ENCODE measurements at places on chromosomes 6 and 20.

GRCh38 chr6:52108128-52108527 lies 20.7 kb upstream of the PKHD1 start:
- DNase-seq: no peak

DNA sequence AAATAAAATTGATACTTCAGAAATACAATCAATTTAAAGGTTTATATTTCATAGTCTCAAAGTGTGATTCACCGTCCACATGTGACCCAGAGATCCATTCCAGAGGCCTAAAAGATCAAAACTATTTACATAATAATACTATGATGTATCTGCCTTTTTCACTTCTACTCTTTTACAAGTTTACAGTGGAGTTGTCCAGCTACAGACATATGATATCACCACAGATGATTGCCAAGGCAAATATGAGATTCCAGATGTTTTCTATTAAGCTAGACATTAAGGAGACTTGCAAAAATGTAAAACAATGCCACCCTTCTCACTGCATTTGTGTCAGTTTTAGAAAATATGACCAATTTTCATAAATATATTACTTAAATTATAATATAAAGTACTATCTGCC lies 443.7 kb downstream of the GJA1 start:
- DNase-seq: no peak

GRCh38 chr6:114390176-114390575 lies 47.4 kb upstream of the HS3ST5 start:
- DNase-seq: no peak

GRCh38 chr6:158060455-158061360 lies 79.0 kb downstream of the SYNJ2 start:
- no peak for DNase-seq

GRCh38 chr20:43955062-43955749 lies 40.6 kb downstream of the TOX2 start:
- no peak for DNase-seq

DNA sequence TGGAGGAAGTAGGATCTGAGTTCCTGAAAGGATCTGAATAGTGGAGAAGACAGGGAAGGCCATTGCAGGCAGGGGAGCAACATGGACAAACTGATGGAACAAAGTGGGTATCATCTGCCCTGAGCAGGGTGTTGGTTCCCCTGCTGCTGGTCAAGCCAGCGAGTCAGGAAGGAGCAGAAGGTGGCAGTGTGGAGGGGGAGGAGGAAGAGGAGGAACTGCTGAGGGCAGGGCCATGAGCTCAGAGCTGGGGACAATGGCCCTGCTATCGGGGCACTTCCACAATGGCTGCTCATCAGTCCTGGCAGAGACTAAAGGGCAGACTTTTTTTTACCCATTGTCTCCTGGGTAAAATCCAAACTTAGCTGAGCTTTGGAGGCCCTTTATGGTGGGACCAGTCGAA lies 13.6 kb downstream of the CNBD2 start:
- DNase-seq: no peak

DNA sequence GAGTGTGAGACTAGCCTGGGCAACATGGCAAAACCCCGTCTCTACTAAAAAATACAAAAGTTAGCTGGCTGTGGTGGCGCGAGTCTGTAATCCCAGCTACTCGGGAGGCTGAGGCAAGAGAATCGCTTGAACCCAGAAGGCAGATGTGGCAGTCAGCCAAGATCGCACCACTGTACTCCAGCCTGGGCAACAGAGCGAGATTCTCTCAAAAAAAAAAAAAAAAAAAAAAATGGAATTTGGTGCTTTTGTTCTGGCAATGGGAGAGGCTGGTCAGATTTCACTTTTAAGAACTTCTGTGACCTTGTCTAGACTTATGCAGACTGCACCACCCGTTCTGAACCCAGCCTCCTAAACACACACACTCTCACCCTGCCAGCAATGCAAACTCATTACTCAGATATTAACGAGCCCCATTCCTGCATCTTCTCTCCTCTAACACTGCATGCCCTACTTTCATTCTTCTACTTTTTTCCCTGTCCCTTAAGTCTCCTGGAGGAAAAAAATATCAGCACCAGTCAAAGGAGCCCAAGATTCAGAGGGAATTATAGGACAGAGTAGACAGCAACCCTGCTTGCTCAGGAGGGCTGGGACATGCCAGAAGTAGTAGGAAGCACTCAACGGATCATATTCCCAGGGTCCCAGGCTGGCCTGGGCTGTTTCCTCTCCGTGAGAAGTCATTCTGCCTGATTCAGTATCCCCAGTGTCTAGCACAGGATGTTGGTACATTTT lies 4.4 kb downstream of the MOCS1 start:
- no peak for DNase-seq

GRCh38 chr6:111792914-111793700 lies 80.1 kb downstream of the FYN start:
- DNase-seq: no peak

GRCh38 chr20:9627219-9627618 lies 112.8 kb downstream of the LAMP5 start:
- DNase-seq: no peak

- DNase-seq: no peak
Observed at GRCh38 chr6:34489207-34489805, 23.4 kb downstream of the PACSIN1 start.

DNA sequence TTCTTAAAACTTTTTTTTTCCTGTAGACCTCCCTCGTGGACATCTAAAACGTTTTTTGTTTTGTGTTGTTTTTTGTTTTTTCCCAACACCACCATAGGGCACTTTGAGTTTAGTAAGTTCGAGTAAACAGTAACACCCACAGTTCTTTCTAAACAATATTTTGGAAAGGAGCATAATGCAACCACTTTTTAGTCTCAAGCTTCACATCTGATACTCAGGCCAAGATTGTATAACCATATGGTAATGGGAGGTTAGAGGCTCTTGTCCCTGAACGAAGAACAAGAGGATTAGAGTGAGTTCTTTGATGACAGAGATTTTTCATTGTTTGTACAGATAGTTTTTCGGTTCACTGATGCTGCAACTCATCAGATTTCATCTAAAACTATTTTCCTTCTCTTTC lies 144.6 kb downstream of the MTHFD1L start:
- DNase-seq: no peak

DNA sequence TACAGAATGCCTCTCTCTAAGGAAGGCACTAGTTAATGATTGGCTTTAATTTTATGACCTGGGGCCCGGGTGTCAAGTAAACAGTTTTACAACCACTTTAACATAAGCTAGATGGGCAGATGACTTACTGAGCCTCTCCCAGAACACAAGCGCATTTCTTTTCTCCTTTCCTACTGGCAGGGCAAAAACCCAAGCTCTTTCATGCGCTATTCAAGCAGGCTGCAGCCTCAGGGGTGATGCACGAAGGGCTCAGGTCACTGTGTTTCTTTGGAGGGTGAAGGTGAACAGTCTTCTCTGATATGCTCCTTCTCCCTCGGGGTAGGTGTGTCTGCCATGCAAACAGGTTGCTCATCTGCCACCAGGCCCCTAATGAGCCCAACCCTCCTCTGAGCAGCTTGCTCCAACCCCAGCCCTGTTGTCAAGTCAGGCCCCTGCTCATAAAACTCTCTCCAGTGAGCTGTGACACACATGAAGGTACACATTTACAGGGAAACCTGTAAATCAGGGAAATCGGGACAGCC lies 73.5 kb upstream of the CDH4 start:
- DNase-seq: no peak

- no peak for DNase-seq
Observed at GRCh38 chr6:109336221-109336961, 45.9 kb downstream of the CD164 start.

DNA sequence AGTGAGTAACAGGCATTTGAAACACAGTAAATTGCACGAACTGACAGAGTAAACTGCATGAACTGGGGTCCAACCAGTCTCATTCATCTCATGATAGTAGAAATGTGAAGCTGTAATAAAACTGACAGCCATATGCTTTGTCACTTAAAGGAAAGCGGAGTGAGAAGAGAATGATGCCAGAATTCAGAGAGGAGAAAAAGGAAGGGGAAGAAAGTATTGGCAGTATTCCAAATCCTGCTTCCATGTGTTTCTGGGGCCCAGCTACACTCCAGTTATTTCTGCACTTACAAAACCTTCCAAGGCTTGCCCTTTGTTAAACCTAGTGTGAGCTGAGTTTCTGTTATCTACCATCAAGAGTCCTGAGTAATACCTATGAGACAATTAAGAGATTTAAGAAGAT lies 17.2 kb downstream of the SNX14 start:
- no peak for DNase-seq

- DNase-seq: no peak
Observed at GRCh38 chr6:16420337-16420714, 181.9 kb downstream of the GMPR start.

DNA sequence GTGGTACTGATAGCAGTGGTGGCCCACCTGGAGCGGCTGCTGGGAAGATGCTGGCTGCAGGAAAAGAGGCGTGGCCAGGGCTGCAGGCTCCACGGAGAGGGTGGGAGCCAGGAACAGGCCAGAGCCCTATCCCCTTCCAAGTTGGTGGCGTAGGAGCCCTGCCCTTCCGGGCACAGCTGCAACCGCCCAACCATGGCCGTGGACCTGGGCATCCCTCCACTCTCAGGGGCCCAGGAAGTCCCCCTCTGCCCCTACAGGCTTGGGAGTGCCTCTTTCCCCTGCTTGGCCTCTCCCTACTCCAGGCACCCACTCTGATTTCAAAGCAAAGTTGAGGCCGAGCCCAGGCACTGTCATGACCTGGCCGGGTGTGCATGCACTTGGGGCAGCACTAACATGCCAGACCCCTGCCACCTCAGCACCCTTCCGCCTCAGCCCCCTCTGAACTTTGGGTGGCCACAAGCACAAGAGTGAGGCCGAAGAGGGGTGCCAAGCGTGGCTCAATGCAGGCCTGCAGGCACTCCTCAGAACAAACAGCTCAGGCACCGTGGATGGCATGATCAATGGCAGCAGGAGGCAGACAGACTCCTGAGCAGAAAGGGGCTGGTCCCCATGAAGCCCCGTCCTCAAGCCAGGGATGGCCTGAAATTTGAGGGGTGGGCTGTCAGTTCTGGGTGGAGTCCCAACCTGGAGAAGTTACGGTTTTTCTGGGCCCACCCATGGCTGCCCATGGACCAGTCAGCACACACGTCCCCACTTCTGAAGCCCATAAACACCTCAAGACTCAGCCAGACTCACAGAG lies 200.3 kb upstream of the PRND start:
- no peak for DNase-seq

GRCh38 chr20:22711971-22712755 lies 127.8 kb upstream of the FOXA2 start:
- DNase-seq: no peak

- no peak for DNase-seq
Observed at GRCh38 chr20:42152575-42152974, 534.4 kb upstream of the CHD6 start.

- no peak for DNase-seq
Observed at GRCh38 chr20:58557733-58558342, 42.6 kb upstream of the APCDD1L start.

DNA sequence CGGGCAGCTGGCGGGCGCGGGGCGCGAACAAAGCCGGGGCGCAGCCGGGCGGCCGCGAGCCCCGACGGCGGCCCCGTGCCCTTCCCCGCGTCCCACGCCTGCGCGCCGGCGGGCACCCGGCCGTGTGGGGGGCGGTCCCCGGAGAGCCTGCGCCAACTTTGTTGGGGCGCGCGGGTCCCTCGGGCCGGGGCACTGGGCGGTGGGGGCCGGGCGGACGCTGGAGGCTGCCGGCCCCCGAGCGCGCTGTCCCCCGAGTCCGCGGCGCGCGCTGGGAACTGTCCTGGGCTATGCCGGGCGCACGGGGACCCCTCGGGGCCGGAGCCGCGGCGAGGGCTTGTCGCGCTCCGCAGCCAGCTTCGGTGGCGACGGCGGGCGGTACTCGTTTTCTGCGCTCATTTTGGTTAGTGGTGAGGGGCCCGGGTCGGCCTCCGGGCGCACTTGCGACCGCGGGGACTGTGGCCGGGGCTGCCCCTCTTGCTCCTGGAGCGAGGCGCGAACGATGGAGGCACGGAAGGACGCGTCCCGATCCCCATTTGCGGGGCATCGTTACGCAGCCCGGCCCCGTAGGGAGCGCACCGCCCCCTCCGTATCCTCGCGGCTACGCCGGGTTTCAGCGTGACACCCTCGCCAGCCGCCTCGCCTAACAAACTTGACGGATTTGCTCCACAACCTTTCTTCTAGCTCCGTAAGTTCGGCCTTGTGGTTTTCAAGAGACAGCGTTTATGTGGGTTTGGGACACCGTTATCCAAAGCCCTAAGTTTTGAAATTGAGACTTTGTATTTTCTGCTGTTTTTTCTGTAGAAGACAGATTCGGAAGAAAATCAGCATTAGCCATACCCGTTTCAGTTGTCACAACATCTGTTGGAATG lies 622 bp downstream of the SS18L1 start:
- peak; percentile 15 for DNase-seq

GRCh38 chr6:140485740-140486449 lies 1111.4 kb upstream of the CITED2 start:
- no peak for DNase-seq

- no peak for DNase-seq
Observed at GRCh38 chr20:24987873-24988835, 4.4 kb downstream of the APMAP start.

GRCh38 chr6:122365775-122366403 lies 33.6 kb upstream of the HSF2 start:
- no peak for DNase-seq
